ENCODE measurements at places on chromosomes 16 and 17.

DNA sequence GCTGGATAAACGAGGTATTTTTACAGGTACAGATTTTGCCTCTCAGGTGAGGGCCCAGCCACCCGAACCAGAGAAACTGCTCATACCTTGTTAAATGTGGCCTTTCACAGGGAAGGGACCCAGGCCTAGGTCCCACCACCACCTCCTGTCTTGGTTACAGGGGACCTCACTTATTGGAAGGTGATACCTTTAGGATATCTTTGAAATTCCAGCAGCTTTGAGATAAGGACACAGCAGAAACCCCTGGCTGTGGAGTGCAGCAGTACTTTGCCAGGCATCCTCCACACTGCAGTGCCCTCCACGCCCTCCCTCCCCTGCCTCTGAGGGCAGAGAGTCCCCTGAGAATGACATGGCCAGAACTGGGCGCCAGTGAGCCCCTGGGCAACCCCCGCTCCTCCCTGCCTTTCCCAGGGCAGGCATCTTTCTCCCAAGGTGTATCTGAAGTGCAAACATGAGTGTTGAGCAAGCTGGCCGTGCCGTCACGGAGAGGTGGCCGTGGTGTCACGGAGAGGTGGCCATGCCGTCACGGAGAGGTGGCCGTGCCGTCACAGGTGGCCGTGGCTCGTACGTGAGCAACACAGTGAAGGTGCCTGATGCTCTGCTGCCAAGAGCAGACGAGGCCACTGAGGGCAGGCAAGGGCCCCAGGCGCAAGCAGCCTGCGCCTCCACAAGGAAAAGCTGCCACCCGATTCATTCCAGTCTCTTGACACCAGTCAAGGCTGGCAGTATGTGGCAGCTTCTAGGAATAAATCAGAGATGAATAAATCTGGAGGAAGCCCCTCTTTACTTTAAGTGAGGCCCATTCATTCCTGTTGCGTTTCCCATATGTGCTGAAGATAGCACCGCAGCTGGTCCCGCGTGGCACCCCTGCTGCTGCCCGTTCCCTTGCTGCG, 134.5 kb upstream of the CHMP6 start:
- DNase-seq, result no peak

- DNase-seq, result no peak
Observed at GRCh38 chr16:28288114-28288513, 4.2 kb upstream of the SBK1 start.

GRCh38 chr16:68190081-68190480, 45.8 kb downstream of the ESRP2 start:
- DNase-seq, result no peak

GRCh38 chr16:67730326-67730725, 11.2 kb upstream of the GFOD2 start:
- DNase-seq, result no peak

DNA sequence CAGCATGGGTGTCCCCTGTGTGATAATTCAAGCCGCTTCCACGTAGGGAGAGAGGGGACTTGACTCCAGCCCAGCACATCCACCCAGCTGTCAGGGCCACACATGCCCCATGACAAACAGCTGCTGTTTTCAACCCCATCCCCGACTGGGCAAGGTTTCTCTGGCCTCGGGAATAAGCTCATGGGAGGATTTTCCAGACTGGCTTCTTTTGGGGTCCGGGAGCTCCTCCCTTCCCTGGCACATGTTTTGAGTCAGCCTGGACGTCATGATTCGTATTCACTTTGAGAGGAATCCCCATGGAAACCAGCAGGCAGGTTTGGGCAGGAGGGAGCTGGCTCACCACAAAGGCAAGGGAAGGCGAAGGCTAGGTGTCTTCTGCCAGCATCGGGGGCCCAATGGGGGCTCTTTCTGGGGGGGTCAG, 156.4 kb downstream of the CMIP start:
- DNase-seq, result no peak

DNA sequence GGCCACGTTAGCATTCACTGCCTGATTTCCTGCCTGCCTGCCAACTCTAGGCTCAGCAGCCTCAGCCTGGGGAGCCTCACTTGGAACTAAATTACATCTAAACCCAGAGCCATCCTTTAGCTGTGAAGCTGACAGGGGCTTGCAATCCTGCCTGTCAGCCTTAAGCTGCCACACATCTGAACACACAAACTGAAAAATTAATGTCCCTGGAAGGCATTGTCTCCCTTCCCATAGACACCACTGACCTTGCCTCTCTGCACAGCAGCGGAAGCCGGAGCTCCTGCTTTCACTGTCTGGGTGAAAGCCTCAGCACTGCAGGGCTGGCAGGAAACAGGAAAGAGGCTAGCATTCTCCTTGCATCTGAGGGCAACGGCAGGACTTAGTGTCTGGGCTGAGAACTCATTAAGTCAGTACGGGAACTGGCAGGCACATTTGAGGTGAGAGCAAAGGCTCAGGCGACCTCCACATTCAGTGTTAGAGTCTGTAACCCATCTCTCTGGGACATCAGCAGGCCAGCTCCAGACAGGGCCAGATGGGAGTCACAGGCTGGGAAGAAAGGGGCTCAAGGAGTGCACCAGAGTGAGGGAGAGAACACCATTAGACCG, 452.4 kb upstream of the C16orf82 start:
- DNase-seq, result no peak

- DNase-seq, result no peak
Observed at GRCh38 chr17:1324201-1324771, 44.8 kb downstream of the TRARG1 start.

- DNase-seq, result peak; percentile 23
Observed at GRCh38 chr16:10876799-10877341, at the start of gene CIITA. Gene CIITA, plus strand, starts transcription at chr16:10877202. Its CDS starts 129 bp downstream, at chr16:10877331.

GRCh38 chr16:380762-381011, 1.1 kb downstream of the PGAP6 start:
- no peak for DNase-seq

DNA sequence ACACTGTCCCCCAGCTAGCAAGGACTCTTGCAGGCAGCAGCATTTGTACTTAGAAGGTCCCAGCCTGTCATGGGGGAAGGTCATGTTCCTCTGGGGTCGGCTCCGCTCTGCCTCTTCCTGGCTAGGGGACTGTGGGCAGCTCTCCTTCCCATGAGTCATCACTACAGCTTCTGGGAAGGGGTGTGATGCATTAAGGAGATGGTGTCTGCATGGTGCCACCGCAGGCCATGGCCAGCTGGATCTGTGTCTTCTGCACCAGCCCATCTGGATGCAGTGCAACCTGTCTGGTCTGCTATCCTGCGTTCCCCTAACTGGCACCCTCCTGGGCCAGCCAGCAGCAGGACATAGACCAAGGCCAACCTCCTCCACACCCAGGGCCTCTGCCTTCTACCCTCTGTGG, 6.3 kb downstream of the STARD3 start:
- no peak for DNase-seq

- DNase-seq, result no peak
Observed at GRCh38 chr17:77679589-77679988, 278.9 kb upstream of the TNRC6C start.

GRCh38 chr17:44071198-44071520, 624 bp downstream of the G6PC3 start:
- peak; percentile 27 for DNase-seq

DNA sequence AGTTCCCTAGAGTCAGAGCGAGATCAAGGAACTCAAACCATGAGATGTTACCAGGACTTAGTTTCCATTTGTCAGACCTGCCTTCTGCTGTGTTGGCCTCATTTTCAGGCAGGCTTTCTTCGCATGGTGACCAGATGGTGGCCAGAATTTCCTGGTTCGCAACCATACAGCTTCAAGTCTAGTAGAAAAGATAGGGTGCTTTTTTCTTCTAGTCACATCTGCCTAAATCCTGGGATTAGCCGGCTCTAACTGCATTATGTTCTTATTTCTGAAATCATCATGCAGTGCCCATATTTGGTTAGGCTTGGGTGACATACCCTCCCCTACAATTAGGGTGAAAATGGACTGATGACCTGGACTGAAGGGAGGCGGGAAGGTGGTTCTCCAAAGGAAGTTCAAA, 131.5 kb downstream of the SHISA9 start:
- DNase-seq, result no peak

DNA sequence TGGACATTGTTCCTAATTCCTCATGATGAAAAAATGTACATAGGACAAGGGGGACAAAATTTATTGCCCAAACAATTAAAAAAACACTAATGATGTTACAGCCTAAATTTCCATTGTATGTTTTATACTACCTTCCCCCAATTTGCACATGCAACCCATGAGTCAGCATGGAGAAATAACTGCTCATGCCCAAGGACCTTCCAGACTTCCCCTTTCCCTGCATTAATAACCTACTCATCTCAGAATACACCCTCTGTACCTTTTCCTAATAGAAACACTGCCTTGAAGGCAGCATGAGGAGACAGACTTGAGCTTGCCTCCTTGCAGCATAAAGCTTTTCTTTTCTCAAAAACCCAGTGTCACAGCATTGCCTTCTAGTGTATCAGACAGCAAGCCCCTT, 2402.8 kb downstream of the TP53TG3F start:
- DNase-seq, result no peak

GRCh38 chr17:48549281-48549630, 4.3 kb upstream of the HOXB2 start:
- DNase-seq, result no peak

- no peak for DNase-seq
Observed at GRCh38 chr16:62149631-62150030, 113.4 kb upstream of the CDH8 start.
